ENCODE measurements at places on chromosomes 16 and 17. TPM values are rescaled to one million over a fixed set of nuclear protein-coding genes. Genes with fewer than 3 reads are reported as not detected.

DRC7 gene
- total RNA-seq = 0.13 TPM

FBXO39 gene
- total RNA-seq = 34.6 TPM

TM4SF5 gene
- total RNA-seq = not detected

SRCIN1 gene
- total RNA-seq = under 0.01 TPM
